ENCODE measurements at places on chromosomes 16 and 17.

GRCh38 chr16:57039148-57039812 lies 49.9 kb downstream of the NLRC5 start:
- DNase-seq, result peak; percentile 33

DNA sequence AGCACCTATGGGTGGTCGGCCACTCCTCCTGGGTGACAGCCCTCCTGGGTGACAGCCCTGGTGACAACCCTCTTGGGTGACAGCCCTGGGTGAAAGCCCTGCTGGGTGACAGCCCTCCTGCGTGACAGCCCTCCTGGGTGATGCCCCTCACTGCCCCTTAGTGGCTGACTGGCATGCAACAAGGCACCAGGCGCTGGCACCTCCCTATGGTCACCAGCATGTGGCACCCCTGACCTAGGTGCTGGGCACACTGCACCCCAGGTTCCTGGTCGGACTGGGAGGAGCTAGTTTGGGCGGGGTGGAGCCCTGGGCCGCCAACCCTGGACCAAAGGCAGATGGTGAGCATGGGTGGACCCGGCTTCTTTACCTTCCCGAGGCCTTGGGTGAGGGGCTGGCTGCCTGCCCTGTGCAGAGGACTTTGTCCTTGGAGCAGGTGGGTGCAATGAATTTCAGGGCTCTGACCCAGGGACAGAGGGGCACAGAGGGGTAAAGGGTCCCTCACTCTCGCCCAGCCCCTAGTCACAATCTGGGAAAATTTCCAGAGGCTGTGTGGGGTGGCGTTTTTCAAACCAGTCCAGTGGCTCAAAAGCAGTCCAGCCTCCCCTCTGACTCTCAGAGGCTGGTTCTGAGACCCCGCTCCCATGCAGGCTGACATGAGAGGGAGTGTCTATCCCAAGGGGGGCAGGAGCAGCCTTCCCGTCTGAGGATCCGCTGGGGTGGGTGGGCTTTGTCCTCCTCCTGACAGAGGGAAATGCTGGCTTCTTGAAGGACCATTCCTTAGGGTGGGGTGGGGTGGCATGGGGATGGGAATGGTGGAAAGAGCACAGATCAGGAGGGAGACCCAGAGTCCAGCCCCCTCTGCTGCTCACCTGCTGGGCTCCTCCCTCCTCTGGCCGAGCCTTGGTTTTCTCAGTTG lies 25.9 kb upstream of the TNFRSF13B start:
- DNase-seq, result peak; percentile 84

- DNase-seq, result no peak
These were observed 1470.1 kb upstream of the GOT2 start for GRCh38 chr16:60204181-60204580.

DNA sequence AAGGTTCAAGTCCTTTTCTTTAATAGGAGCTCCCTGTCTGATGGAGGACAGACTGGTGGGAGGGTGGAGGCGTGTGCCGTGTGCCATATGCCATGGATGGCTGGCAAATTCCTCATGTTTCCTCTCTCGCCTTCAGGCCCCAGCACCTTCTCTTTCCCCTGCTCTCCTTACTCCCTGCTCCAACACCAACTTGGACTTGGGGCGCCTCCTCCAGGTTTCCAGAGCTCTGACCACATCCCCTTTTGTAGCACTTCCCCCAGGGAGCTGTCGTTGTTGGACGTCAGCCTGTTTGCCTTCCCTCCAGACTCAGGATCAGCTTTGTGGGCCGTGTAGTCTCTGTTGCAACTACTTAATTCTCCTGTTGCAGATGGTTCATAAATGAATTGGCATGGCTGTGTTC lies 30.7 kb downstream of the TMC7 start:
- no peak for DNase-seq

GRCh38 chr17:59634632-59635541 lies 15.2 kb downstream of the CLTC start:
- DNase-seq, result no peak

GRCh38 chr16:53449816-53450517 lies 15.7 kb downstream of the RBL2 start:
- DNase-seq, result no peak

- no peak for DNase-seq
These were observed 3.4 kb downstream of the TRAF4 start for GRCh38 chr17:28747051-28747691.

DNA sequence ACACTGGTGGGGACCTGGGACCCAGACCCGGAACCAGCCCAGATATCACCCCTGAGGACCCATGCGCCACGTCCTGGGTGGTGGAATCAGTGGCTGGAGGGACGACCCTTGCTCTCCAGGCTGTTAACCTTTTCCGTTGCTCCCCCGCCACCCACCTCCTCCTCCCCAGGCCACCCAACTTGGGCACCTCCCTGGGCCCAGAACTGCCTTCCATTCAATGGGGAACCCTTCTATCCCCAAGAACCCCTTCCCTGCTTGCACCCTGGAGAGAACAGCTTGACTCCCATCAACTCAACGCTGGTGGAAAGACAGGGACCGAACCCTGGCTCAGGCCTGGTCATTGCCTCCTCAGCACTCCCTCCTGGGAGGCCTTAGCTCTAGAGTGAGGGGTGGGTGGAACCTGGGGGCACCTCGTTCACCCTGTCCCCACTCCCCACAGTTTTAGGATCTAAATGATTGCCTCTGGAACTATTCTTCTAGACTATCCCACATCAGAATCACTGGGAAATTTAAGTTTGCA lies 5.7 kb upstream of the IL32 start:
- DNase-seq, result no peak

- no peak for DNase-seq
These were observed 5.7 kb upstream of the EXOSC6 start for GRCh38 chr16:70257391-70257790.

DNA sequence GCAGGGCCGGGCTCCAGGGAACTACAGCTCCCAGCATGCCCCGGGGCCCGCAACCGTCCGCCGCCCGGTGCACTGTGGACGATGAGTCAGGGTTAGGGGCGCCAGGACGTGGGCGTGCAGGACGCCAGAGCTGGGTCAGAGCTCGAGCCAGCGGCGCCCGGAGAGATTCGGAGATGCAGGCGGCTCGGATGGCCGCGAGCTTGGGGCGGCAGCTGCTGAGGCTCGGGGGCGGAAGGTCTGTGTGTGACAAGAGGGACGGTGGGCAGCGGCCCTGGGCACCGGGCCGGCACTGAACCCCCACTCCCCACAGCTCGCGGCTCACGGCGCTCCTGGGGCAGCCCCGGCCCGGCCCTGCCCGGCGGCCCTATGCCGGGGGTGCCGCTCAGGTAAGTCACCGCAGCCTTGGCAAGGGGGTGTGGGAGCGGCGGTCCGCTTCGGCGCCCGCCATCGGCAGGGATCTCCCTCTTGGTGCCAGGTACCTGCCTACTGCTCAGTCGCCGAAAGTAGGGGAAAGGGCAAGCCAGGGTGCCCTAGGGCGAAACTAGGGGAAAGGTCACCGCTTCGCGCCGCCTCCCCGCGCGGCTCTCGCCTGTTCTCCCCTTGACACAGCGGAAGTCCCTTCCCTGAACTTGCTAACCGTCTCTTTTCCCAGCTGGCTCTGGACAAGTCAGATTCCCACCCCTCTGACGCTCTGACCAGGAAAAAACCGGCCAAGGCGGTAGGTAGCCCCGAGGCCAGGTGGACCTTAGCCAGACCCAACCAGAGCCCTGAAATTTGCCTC lies at the start of the genes ACADVL and DLG4:
Gene ACADVL, plus strand, starts transcription at position 127 of the 781 bp plus-strand sequence. Its CDS starts 47 bp downstream, at position 174.
Gene DLG4, minus strand, starts transcription at position 25 of the 781 bp plus-strand sequence.
- peak; percentile 79 for DNase-seq

DNA sequence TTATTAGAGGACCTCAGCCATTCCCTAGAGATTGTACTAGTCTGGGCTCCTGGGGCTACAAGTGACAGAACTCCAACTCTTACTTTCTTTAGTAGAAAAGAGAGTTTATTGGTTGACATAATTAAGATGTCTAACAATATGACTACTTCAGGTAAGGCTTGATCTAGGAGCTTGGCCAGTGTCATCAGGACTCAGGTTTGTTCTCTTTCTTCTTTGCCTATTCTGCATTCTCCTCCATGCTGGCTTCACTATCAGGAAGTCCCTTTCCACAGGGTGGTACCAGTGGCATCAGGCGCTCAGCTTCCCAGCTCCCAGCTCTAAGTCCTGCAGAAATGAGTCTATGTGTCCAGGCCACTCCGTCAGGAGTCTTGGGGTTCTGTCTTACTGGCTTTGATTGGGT lies 286.1 kb upstream of the EEF2KMT start:
- no peak for DNase-seq

GRCh38 chr17:56699186-56699894 lies 105.8 kb downstream of the NOG start:
- no peak for DNase-seq

DNA sequence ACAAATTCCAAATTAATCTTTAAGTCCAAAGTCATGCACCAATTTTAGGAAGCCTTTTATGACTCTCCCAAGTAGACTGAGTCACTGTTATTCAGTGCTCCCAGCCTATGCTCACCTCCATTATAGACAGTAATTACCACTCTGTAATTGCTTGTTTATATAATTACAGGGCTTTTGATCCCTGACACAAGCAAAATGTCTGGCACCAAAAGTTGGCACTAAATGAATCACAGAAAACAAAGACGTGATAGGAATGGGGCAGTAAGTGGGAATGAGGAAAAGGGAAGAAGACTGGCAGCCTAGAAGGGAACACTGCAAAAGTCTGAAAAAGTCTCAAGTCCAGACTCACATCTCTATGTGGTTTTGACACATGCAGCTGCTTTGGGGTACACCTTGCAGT lies 94.1 kb downstream of the SLC39A11 start:
- DNase-seq, result no peak

GRCh38 chr17:55990332-55991006 lies 162.8 kb upstream of the ANKFN1 start:
- DNase-seq, result no peak

DNA sequence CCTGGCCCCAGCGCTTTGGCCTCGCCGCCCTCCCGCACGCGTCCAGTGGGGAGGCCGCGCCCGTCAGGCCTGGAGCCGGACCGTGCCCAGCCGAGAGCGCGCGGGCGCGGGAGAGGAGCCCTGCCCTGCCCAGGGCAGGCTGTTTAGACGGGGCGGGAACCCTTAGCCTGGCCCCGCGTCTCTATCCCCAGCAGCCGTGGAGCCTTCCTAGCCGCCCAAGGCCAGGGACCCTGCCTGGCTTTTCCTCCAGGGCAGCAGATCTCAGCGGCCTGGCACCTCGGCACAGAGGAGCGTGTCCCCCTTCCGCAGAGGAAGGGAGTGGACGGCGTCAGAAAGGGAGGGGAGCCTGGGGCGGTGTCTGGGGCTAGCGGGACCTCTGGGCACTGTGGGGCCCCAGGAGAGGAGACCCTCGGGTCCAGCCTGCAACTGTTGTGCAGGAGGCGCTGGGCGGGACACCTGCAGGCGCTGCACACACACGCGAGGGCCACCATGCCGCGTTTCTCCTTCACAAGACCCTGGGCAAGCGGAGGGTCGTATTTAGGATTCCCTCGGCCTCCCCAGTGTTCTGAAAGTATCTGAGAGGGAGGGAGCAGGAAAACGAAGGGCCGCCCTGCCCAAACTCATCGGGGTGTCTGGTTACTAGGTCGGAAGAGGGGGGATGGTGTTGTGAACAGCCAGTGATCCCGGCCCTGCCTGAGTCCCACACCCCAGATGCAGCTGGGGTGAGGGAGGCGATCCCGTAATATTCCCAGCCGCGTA lies 2.3 kb upstream of the NPTX1 start:
- no peak for DNase-seq

- no peak for DNase-seq
These were observed 676.6 kb downstream of the TOX3 start for GRCh38 chr16:51870296-51870854.

DNA sequence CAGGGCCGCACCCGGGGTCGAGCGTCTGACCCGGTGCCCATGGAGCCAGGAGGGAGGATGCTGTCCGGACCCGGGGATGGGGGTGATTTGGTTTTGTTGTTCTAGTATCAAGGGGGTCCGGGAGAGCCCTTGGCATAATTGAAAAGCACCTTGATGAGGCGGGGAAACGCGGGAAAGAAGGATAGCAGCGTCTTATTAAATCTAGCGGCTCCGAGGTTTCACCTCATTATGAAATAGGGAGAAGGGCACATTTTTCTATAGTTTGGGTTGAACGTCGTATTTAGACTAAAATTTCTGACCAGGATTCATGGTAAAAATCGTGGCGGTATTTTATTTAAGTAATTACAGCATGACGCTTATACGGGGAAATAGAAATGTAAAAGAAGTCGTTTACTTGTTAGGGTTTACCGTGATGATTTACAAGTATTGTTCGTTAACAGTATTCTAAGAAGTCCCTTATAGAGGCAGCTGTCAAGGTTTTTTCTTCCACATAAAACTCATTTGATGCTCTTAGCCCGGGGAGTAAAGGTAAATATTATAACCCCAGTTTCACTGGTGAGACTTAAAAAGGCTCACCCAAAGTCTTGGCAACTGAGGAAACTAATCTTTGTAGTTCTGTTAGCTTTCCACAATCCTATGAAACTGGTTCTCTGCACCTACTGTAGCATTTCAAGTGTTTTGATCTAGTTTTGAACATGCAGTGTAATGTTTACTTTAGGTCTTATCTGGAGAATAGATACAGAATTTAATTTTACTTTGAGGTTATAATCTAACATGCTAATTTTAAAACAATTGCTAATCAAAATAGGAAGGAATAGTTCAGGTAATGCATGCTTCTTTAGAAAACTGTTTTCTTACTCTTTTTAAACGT lies 756 bp downstream of the LUC7L3 start:
- no peak for DNase-seq

DNA sequence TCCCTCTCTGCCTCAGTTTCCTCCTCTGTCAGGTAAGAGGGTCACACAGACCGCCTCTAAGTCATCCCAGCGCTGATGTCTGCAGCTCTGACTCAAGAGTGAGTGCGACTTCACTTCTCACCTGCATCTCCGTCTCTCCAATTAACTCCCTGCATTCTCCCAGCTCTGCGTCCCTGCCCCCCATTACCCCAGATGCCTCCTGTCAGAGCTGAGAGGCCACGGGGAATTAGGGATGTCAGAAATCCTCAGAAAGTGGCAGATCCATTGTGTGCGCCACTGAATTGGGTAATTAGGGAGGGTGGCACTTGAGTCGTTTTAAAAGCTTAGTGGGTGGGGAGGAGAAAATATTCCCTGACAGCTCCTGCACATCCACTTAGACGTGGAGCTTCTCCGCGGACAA lies 885.4 kb upstream of the EEF2KMT start:
- DNase-seq, result no peak

GRCh38 chr17:2853283-2854142 lies 57.3 kb downstream of the RAP1GAP2 start:
- DNase-seq, result peak; percentile 16

DNA sequence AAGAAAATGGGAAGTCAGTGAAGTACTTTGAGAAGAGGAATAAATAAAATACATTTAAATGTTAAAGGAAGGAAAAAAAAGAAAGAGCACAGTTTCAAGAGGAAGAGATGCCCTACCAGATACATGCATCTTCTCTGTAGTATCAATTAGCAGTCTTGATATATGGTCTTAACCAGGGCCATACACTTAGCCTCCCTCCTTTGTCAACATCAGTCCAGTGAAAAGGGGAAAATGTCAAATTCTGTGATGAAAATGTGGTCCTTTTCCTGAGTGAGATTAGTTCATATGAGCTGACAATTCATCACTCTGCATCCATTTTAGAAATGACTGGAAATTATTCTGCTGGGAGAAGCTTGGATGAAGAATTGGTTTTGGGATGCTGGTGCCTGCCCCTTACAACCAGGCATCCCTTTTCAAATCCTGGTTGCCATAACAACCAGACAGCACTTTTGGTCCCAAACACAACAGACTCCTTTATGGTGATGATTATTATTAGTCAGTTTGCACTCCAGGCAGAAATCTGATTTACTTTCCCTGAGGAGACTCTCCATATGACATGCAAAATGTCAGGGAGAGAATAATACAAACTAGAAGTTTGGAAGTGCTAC lies 933.6 kb upstream of the CDH8 start:
- DNase-seq, result no peak
